Smooth muscle cell of the pulmonary artery (primary cell): ENCODE measurements at places on chromosomes 16 and 17. TPM values are rescaled to one million over a fixed set of nuclear protein-coding genes. Genes with fewer than 3 reads are reported as not detected.

TPSD1 gene
- not detected in 2 replicates for total RNA-seq

PPP1R27 gene
- not detected in 2 replicates for total RNA-seq

MYH11 gene
- total RNA-seq: 0.59 and 1.2 TPM in 2 replicates

ADAD2 gene
- not detected in 2 replicates for total RNA-seq

IRX5 gene
- 0.43 and 0.98 TPM in 2 replicates for total RNA-seq

CCL17 gene
- not detected in 2 replicates for total RNA-seq

CLEC18A gene
- 0.86 and 2.5 TPM in 2 replicates for total RNA-seq

BCL6B gene
- 0.20 and 0.36 TPM in 2 replicates for total RNA-seq

DNAH3 gene
- not detected in 2 replicates for total RNA-seq

ADAM11 gene
- 0.26 and 0.79 TPM in 2 replicates for total RNA-seq

GCGR gene
- total RNA-seq: not detected in 2 replicates

TMEM132E gene
- 0.07 TPM in 2 replicates for total RNA-seq

HSD17B2 gene
- total RNA-seq: not detected in 2 replicates

TMEM106A gene
- total RNA-seq: 5.5 and 6.5 TPM in 2 replicates

C17orf67 gene
- total RNA-seq: 0.69 and 0.91 TPM in 2 replicates

MAP2K6 gene
- total RNA-seq: 0.30 and 0.72 TPM in 2 replicates

CARD14 gene
- 0.03 TPM in 1 of 2 replicates, not detected in the other for total RNA-seq

HOXB7 gene
- 1.6 and 1.8 TPM in 2 replicates for total RNA-seq

SCN4A gene
- total RNA-seq: under 0.01 and 0.07 TPM in 2 replicates

CDRT15 gene
- total RNA-seq: not detected in 2 replicates

GPR139 gene
- not detected in 2 replicates for total RNA-seq

NLRC3 gene
- under 0.01 and 0.07 TPM in 2 replicates for total RNA-seq

CD19 gene
- total RNA-seq: not detected in 2 replicates

KRTAP4-6 gene
- total RNA-seq: not detected in 2 replicates

TP53TG3F gene
- not detected in 2 replicates for total RNA-seq

VPS35 gene
- 75.6 and 111 TPM in 2 replicates for total RNA-seq

HOXB5 gene
- total RNA-seq: 0.20 and 0.50 TPM in 2 replicates

LPO gene
- 0.07 TPM in 1 of 2 replicates, not detected in the other for total RNA-seq

KCNAB3 gene
- total RNA-seq: 0.23 and 0.33 TPM in 2 replicates

QPRT gene
- total RNA-seq: 5.2 and 13.9 TPM in 2 replicates

ZP2 gene
- not detected in 2 replicates for total RNA-seq

ARHGAP44 gene
- 1.7 and 5.7 TPM in 2 replicates for total RNA-seq

WIPF2 gene
- total RNA-seq: 12.3 and 13.6 TPM in 2 replicates

OSGIN1 gene
- 3.7 and 7.2 TPM in 2 replicates for total RNA-seq

USH1G gene
- 0.03 TPM in 1 of 2 replicates, not detected in the other for total RNA-seq

KRT33B gene
- total RNA-seq: not detected in 2 replicates

APOBR gene
- not detected in 2 replicates for total RNA-seq

CNOT1 gene
- 162 and 177 TPM in 2 replicates for total RNA-seq

NME4 gene
- total RNA-seq: 81.9 and 94.9 TPM in 2 replicates

GPR142 gene
- 0.26 TPM in 1 of 2 replicates, not detected in the other for total RNA-seq

SPATA32 gene
- total RNA-seq: not detected in 2 replicates

RAMP2 gene
- 0.13 and 0.46 TPM in 2 replicates for total RNA-seq

SLC16A6 gene
- total RNA-seq: 0.13 and 0.17 TPM in 2 replicates

USP32 gene
- total RNA-seq: 77.7 and 85.7 TPM in 2 replicates

KRT36 gene
- not detected in 2 replicates for total RNA-seq

ZNF48 gene
- total RNA-seq: 4.9 and 9.4 TPM in 2 replicates

KIF2B gene
- total RNA-seq: not detected in 2 replicates

CRYM gene
- total RNA-seq: 0.63 TPM in 1 of 2 replicates, not detected in the other

KCNG4 gene
- not detected in 2 replicates for total RNA-seq

TBC1D3H gene
- total RNA-seq: not detected in 2 replicates

ARL2BP gene
- total RNA-seq: 55.1 and 63.9 TPM in 2 replicates

KRTAP9-4 gene
- not detected in 2 replicates for total RNA-seq

SMIM36 gene
- not detected in 2 replicates for total RNA-seq

NOD2 gene
- total RNA-seq: 0.17 and 0.26 TPM in 2 replicates

OR1A1 gene
- total RNA-seq: not detected in 2 replicates

ABCA9 gene
- total RNA-seq: 12.0 and 62.2 TPM in 2 replicates

NACA2 gene
- total RNA-seq: 0.13 TPM in 1 of 2 replicates, not detected in the other

RNF167 gene
- 26.6 and 27.2 TPM in 2 replicates for total RNA-seq

RAB11FIP4 gene
- total RNA-seq: 0.23 and 0.46 TPM in 2 replicates
